Activated CD8-positive, alpha-beta T cell treated with anti-CD3 and anti-CD28 coated beads, Interleukin-2, amount 10 ng/mL, durations not matched to agents 7 days and 5 days (primary cell): ENCODE measurements at places on chromosomes 3 and 15.

- H3K27me3 ChIP-seq, result peaks cover 2% of the 10 kb centered on the region
- H3K27ac ChIP-seq, result no peak overlapping the region
- no peaks in the 10 kb centered on the region for H3K4me1 ChIP-seq
- no peaks in the 10 kb centered on the region for H3K36me3 ChIP-seq
Measured at GRCh38 chr15:29319823-29320222, 50.2 kb upstream of the NSMCE3 start.

- DNase-seq, result no peak
- H3K36me3 ChIP-seq, result no peaks in the 10 kb centered on the region
- no peak overlapping the region for H3K4me3 ChIP-seq
- no peaks in the 10 kb centered on the region for H3K4me1 ChIP-seq
- H3K27ac ChIP-seq, result no peak overlapping the region
- H3K27me3 ChIP-seq, result no peaks in the 10 kb centered on the region
Measured at GRCh38 chr3:176526225-176526624, 671.1 kb downstream of the TBL1XR1 start.

DNA sequence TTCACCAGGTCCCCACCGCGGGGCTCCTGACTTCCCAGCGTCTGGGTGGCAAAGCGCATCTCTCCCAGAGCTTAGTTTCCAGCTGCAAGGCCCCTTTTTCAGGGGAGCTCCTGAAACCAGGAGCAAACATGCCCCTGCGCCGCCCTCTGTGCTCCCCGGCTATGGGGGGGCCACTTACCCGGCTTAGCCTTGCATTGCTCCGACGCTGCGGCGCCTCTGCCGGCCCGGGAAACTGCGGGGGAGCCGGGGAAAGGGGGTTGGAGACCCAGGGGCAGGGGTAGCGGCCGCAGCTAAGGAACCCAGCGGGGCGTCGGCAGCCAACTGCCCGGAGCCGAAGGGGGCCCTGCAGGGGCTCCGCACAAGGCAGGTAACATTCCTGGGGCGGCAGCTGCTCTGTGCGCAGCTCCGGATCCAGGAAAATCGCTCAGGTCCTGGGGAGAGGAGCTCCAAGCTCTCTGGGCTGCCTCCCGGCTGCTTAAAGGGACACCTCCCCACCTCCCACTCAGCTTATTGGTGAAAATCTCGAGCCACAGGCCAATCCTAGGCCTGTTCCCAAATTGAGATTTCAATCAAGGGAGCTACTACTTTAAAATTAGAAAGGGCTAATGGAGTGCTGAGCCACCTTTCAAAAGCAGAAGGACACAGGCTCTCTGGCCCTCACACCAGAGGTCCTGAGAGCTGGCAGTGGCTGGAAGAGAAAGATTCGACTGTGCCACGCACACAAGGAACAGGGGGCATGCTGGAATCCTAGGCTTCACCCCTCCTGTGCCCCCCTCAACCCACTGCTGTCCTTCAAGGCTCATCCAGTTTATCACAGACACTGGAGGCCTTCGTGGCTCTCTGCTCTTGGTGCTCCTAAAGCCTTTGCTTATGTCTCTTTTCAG is 42.7 kb upstream of the PRICKLE2 start:
- no peaks in the 10 kb centered on the region for H3K4me1 ChIP-seq
- DNase-seq, result no peak

GRCh38 chr3:135081856-135082434 is 286.9 kb downstream of the EPHB1 start:
- H3K4me1 ChIP-seq, result no peaks in the 10 kb centered on the region
- DNase-seq, result no peak
- no peak overlapping the region for H3K4me3 ChIP-seq
- H3K27me3 ChIP-seq, result no peaks in the 10 kb centered on the region
- H3K27ac ChIP-seq, result no peak overlapping the region

GRCh38 chr15:49137861-49138260 is 17.5 kb downstream of the COPS2 start:
- H3K36me3 ChIP-seq, result peaks cover 44% of the 10 kb centered on the region
- peaks cover 14% of the 10 kb centered on the region for H3K4me1 ChIP-seq
- no peaks in the 10 kb centered on the region for H3K27me3 ChIP-seq
- DNase-seq, result no peak
- H3K27ac ChIP-seq, result no peak overlapping the region

GRCh38 chr3:24310887-24311286 is 183.8 kb downstream of the THRB start:
- H3K27ac ChIP-seq, result no peak overlapping the region
- H3K36me3 ChIP-seq, result no peaks in the 10 kb centered on the region
- DNase-seq, result no peak
- H3K27me3 ChIP-seq, result no peaks in the 10 kb centered on the region
- H3K4me1 ChIP-seq, result no peaks in the 10 kb centered on the region
- no peak overlapping the region for H3K4me3 ChIP-seq

GRCh38 chr15:76333720-76334437 is 2.7 kb upstream of the ISL2 start:
- H3K4me1 ChIP-seq, result peaks cover 31% of the 10 kb centered on the region
- DNase-seq, result no peak
- H3K4me3 ChIP-seq, result no peak overlapping the region
- H3K27me3 ChIP-seq, result peaks cover 51% of the 10 kb centered on the region

DNA sequence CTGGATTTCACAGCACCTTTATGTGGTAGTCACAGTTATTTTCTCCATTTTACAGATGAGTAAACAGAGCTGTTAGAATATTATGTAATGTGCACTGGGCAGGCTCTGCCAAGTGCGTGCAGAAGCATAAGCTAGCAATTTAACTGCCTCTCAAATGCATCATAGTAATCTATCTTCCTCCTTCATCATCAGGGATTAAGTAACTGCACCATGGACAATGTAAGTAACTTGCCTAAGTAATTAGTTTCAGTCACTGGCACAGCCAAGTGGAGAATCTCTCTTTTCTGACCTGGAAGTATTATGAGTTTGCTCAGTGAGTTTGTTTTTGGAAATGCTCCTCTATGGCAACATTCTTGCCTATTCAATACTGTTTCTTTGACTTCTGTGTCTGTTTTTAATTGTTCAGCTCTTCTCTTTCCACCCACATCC is 260.5 kb downstream of the PTPRG start:
- no peak for DNase-seq
- no peaks in the 10 kb centered on the region for H3K36me3 ChIP-seq
- H3K4me3 ChIP-seq, result no peak overlapping the region
- H3K27ac ChIP-seq, result no peak overlapping the region

GRCh38 chr3:46649436-46649835 is 37.1 kb downstream of the FAM240A start:
- no peaks in the 10 kb centered on the region for H3K4me1 ChIP-seq
- no peak overlapping the region for H3K4me3 ChIP-seq
- H3K27me3 ChIP-seq, result peaks cover 34% of the 10 kb centered on the region
- no peak for DNase-seq
- H3K36me3 ChIP-seq, result no peaks in the 10 kb centered on the region
- no peak overlapping the region for H3K27ac ChIP-seq

DNA sequence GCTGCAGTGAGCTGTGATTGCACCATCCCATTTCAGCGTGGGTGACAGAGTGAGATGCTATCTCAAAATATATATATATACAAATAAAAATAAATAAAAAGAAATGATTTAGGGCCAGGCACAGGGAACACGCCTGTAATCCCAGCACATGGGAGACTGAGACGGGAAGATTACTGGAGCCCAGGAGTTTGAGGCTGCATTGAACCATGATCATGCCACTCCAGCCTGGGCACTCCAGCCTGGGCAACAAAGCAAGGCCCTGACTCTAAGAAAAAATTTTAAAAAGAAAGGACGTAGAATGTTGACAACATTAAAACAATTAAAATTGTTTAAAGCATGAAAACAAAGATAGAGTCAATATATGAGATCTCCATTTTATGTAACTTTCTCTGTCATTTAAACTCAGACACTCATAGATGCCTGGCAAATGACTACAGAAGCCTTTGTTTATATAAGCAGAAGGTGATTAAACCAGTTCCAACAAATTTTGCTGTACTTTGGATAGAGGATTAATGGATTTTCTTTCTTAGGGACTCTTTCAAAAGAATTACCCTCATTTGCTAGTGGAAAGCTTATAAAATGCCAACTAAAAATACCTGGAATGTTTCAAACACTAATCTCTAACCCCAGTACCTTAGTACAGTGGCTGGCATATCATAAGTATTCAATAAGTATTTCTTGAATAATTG is 10.7 kb upstream of the TRPM7 start:
- H3K4me1 ChIP-seq, result peaks cover 1% of the 10 kb centered on the region
- H3K36me3 ChIP-seq, result peaks cover 6% of the 10 kb centered on the region
- no peaks in the 10 kb centered on the region for H3K27me3 ChIP-seq
- no peak for DNase-seq
- H3K27ac ChIP-seq, result no peak overlapping the region

DNA sequence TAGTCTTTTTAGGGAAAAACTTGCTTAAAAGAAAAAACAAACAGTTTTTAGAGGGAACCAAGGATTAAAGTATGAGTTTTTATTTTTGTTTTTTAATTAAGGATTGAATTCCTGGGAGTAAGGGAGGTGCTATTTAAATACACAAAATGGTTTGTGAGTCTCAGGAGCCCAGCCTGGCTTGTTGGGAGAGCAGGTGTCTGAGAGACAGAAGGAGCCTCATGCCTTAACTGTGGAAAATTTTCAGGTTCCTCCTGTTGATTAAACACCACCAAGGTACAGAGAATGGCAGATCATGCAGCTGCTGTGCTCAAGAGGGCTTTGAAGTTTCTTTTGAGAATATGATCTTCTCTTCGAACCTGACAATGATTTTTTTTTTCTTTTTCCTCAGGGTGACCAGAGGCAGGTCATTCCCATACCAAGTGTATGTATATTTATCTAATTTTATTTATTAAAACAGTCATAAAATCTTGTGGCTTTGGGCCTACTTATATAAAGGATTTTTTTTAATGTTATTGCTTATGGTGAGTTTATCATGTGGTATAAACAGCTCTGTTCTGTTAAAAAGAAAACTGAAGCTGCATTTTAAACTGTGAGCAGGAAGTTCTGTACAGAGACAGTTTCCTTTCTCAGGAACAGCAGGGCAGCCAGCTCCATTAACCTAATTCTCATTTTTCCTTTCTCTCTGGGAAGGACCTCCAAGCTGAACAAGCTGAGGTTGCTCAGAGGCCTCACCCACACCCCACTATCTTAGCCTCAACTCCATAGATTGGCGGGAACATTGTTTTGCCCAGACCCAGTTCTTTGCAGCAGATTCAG is 33.7 kb upstream of the VILL start:
- peaks cover 22% of the 10 kb centered on the region for H3K4me1 ChIP-seq
- no peaks in the 10 kb centered on the region for H3K27me3 ChIP-seq
- H3K4me3 ChIP-seq, result no peak overlapping the region
- no peak for DNase-seq

DNA sequence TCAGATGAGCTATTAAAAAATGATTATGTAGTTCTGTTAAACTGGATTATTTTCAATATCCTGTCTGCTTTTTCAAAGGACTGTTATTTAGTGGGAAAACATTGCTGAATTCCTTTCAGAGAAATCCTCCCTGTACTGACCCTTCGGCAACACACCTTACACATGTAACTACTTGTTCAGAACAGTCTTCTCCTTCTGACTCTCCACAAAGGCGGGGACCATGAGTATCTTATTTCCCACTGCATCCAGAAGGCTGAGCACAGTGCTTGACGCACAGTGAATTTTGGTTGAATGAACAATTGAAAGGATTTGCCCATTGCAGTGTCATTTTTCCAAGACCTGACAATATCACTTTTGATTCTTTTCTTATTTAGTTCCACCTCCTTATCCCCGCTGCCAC is 23.1 kb upstream of the CFAP161 start:
- H3K27ac ChIP-seq, result no peak overlapping the region
- peaks cover 5% of the 10 kb centered on the region for H3K4me1 ChIP-seq
- peaks cover 42% of the 10 kb centered on the region for H3K27me3 ChIP-seq
- no peaks in the 10 kb centered on the region for H3K36me3 ChIP-seq
- no peak overlapping the region for H3K4me3 ChIP-seq

DNA sequence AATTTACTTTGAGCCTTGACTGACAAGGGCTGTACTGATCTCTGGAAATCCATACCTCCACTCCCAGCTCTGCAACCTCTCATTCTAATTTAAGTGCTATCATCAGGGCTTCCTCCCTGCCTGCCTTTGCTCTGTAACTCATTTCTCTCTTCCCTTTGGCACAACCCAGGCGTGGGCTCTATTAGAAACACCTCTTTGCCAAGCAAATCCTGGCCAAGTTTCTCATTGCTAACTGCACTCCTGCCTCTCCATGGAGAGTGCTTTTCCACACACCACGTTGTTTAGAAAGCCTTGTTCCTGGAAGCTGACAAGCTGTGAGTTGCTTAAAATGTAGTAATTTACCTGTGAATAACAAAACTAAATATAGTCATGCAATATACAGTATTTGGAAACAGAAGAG is 20.1 kb upstream of the FSTL1 start:
- H3K4me1 ChIP-seq, result no peaks in the 10 kb centered on the region
- H3K4me3 ChIP-seq, result no peak overlapping the region
- DNase-seq, result no peak
- no peaks in the 10 kb centered on the region for H3K36me3 ChIP-seq
- H3K27ac ChIP-seq, result no peak overlapping the region

- peaks cover 36% of the 10 kb centered on the region for H3K4me1 ChIP-seq
- no peak overlapping the region for H3K27ac ChIP-seq
- no peak overlapping the region for H3K4me3 ChIP-seq
- H3K36me3 ChIP-seq, result peaks cover 83% of the 10 kb centered on the region
- DNase-seq, result no peak
Measured at GRCh38 chr3:125017406-125017805, 38.4 kb downstream of the HEG1 start.

DNA sequence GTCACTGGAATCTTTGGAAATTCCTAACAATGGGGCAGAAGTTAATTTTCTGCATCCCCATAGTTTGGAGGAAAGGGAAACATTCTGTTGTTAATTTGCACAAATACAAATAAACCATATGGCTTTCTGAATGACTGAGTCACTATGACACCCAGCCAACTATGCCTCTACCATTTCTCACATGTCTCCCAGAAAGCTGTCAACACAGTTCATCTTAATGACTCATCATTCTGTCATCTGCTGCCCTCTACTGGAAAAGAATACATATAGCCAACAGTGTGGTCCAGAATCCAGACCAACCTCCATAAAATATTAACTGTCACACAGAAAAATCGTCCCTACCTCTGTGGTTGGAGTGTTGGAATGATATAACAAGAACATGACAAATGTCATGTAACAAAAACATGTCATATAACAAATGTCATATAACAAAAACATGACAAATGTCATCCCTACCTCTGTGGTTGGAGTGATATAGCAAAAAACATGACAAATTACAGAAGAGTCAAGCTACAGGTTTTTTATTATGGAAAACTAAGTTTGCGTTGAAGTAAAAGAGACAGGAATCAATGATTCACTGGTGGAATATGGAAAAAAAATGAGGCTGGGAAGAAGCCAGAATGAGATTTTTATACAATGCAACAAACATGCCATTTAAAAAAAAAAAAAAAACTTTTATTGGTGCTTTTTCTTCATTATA is 47.7 kb upstream of the GYG1 start:
- H3K27me3 ChIP-seq, result peaks cover 5% of the 10 kb centered on the region
- no peak overlapping the region for H3K4me3 ChIP-seq
- DNase-seq, result peak; percentile 33
- H3K27ac ChIP-seq, result no peak overlapping the region
- no peaks in the 10 kb centered on the region for H3K36me3 ChIP-seq
- no peaks in the 10 kb centered on the region for H3K4me1 ChIP-seq

- H3K27me3 ChIP-seq, result peaks cover 11% of the 10 kb centered on the region
- no peak overlapping the region for H3K27ac ChIP-seq
- H3K4me1 ChIP-seq, result peaks cover 2% of the 10 kb centered on the region
- H3K36me3 ChIP-seq, result no peaks in the 10 kb centered on the region
- DNase-seq, result no peak
Measured at GRCh38 chr3:170809007-170809974, 60.7 kb downstream of the RPL22L1 start.

GRCh38 chr3:196440041-196440537 is 7.9 kb upstream of the UBXN7 start:
- peaks cover 2% of the 10 kb centered on the region for H3K27me3 ChIP-seq
- H3K4me3 ChIP-seq, result no peak overlapping the region
- H3K36me3 ChIP-seq, result no peaks in the 10 kb centered on the region
- H3K4me1 ChIP-seq, result peaks cover 6% of the 10 kb centered on the region
- no peak overlapping the region for H3K27ac ChIP-seq
